ENCODE measurements at places on chromosomes 16 and 17. TPM values are rescaled to one million over a fixed set of nuclear protein-coding genes. Genes with fewer than 3 reads are reported as not detected.

GRCh38 chr16:53782148-53782547 is 78.2 kb downstream of the FTO start:
- no peak for DNase-seq

- DNase-seq, result no peak
These were observed 12.3 kb downstream of the PAM16 start for GRCh38 chr16:4338712-4339299.

GRCh38 chr17:29612094-29612403 is 10.7 kb downstream of the CORO6 start:
- DNase-seq, result no peak

DNA sequence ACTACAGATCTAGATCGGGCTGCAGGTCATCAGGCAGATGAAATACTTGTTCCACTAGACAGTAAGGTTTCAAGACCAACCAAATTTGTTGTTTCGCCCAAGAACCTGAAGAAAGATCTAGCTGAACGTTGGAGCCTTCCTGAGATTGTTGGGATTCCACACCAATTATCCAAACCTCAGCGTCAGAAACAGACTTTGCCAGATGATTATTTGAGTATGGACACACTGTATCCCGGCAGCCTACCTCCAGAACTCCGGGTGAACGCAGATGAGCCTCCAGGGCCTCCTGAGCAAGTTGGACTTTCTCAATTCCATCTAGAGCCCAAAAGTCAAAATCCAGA is 14.4 kb downstream of the LRRC37B start:
- no peak for DNase-seq

- DNase-seq, result no peak
These were observed 44.7 kb downstream of the CYTH1 start for GRCh38 chr17:78737332-78737731.

- no peak for DNase-seq
These were observed 96.7 kb downstream of the TRIM37 start for GRCh38 chr17:59010026-59010425.

GRCh38 chr17:78426293-78426879 is 47.9 kb downstream of the PGS1 start:
- DNase-seq, result no peak

- no peak for DNase-seq
These were observed 31.4 kb downstream of the LIG3 start for GRCh38 chr17:35011671-35012216.

FBXW10 gene
- not detected for total RNA-seq

NOD2 gene
- 0.45 TPM for total RNA-seq

MMP2 gene
- 88.7 TPM for total RNA-seq

MYCBPAP gene
- 0.55 TPM for total RNA-seq

SEZ6 gene
- total RNA-seq, result not detected

CPNE7 gene
- not detected for total RNA-seq
